ENCODE measurements at places on chromosomes 12 and 14.

DNA sequence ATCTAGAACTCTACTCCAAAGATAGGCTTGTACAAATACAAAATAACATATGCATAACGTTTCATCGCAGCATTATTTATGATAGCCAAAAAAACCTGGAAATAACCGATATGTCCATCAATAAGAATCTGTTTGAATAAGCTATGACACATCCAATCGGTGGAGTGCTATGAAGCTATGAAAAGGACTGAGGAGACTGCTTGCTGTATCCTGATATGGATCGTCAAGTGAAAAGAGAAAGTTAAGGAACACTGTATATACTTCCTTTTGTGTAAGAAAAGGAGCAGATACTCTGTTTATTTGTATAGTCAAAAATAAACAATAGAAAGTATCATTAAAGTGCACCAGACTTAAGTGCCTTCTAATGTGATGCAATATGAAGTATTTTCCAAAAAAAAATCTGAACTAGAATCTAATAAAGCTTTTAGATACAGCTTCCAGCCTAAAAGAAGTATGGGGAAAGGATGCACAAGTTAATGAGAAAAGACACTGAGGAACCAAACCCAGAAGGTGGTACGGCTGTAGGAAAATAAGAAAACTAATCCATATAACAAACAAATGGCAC lies 645 bp upstream of the KLHDC1 start:
- DNase-seq, result no peak

- no peak for DNase-seq
These were observed 627.0 kb upstream of the FBXO33 start for GRCh38 chr14:40058901-40059897.

DNA sequence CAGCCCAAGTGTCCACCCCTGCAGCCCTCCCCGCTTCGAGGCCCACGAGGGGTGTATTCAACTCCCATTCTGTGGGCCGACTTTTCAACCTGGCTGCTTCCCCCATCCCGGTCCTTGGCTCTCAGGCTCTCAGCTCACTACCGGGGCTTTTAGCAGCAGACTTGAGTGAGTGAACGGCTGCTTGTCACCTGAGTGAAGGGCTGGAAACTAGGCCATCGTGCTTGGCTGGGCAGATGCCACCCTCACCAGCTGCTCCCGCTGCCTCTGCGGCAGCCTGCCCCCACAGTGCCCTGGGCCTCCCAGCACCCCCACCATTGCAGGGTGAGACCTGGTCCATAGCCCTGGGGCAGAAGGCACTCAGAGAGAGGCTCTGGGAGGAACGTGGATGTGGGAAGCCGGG lies 59.9 kb downstream of the SLC6A12 start:
- DNase-seq, result no peak

- no peak for DNase-seq
These were observed 155.5 kb upstream of the KRR1 start for GRCh38 chr12:75666939-75667334.

- DNase-seq, result no peak
These were observed 3.1 kb downstream of the ADCY4 start for GRCh38 chr14:24331731-24332267.

GRCh38 chr14:20614038-20614840 lies 23.1 kb upstream of the RNASE12 start:
- no peak for DNase-seq

DNA sequence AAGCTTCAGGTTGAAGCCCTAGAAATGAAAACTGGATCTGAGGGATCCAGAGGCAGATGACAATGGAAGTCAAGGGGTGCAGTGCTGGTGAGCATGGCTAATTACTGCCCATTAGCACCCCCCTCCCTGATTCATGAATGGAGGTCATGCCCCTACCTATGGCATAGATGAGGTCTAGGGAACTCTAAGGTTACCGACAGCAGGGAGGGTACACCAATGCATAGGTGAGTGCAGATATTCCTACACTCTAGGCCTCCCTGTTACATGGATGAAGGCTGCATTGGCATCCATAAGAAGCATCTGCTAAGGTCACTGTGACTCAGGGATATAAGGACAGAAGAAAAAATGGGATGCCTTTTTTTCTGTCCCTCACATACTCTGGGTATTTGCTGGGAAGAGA lies 147.3 kb downstream of the CCDC59 start:
- no peak for DNase-seq

GRCh38 chr12:78721906-78722305 lies 142.7 kb upstream of the SYT1 start:
- no peak for DNase-seq
